Fibroblast of skin of left biceps (primary cell): ENCODE measurements at places on chromosomes 16 and 17.

GRCh38 chr17:46976626-46977270 is 2.3 kb downstream of the RPRML start:
- DNase-seq, result no peak

DNA sequence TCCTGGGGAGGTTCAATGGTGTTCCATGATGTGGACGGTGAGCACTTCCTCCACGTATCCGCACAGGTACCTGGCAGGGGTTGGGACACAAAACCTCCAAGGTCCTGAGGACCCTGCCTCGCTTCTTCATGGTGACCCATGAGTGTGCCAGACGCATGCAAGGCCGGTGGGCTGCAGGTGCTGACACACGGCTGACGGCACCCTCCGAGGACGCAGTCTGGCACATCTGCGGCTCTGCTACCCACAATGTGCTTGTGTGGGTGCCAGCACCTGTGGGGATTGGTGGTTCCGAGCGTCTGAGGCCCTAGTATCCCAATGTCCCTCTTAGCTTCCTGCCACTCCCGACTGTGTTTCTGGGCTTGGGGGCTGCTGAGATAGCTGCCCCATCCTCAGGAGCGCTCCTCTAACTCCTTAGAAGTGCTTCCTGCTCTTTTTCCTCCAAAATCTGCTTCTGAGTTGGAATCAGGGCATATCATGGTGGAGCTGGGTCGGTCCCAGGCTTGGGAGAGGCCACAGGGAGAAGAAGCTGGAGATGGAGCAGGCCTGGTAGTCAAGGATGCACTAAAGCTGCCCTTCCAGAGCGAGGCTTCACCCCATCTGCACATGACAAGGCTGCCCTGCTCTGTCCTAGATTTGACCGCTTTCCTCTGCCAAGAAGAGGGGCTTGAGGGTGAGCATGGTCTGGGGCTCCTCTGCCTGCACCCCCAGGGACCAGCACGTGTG is 1.6 kb downstream of the CYGB start:
- DNase-seq, result no peak

DNA sequence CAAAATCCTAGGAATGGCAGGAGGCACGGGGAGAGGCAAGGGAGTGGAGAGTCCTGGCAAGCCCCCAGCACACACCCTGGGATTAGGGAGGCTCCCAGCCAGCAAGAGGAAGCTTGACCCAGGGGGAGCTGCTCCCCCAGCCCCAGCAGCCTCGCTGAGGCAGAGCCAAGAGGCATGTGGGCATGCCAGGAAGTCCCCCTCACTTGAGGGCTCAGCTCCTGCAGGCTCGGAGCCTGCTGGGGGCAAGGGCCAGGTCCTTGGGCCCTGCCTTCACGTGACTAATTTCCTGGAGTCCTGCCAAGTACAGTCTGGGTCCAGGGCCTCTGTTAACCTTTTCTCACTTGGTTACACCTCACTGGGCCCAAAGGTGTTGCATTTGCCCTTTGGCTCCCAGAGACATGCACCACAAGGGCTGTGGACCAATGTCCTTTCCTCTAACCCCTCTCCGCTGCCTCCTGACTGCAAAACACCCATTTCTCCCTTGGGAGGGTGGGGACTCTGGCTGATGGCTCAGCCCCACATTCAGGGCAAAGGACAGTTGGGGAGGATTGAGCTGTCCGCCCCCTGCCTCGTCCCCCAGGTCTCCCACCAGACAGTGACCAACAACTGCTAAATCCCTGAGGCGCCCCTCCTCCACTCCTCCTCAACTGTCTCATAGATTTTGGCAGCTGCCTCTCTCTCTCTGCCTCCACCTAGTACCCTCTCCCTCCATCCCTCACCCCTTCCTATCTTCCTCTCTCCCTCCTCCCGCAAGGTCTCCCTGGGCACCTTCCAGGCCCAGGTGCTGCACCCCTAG is 4.4 kb upstream of the SLC47A2 start:
- no peak for DNase-seq

DNA sequence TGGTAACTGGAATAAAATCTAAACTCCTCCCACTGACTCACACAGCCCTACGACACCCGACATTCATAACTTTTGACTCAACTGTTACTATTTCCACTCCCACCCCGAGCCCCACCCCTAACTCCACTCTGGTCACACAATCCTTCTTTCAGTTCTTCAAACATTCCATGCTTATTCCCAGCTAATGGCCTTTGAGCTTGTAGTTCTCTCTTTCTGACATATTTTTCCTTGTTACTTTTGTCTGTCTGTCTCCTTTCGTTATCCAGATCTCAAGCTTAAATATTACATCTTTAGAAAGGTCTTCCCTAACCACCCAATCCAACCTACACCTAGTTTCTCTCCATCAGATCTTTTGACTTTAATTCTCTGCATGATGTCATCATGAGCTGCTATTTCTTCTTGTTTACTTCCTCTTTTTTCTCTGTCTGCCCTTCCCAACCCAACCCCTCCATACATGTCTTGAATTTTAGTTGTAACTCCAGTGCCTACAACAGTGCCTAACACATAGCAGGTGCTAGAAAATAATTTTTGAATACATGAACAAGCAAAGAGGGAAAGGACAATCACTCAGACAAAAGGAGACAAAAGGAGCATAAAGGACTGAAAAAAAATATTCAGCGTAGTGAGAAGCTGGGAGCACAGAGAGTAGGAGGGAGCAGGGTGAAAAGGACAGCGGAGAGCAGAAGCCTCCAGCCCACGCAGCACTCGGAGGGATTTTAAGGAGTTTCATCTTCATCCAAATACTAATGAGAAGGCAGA is 65.2 kb upstream of the SMIM36 start:
- DNase-seq, result no peak

GRCh38 chr16:54932021-54932660 is 1.5 kb downstream of the IRX5 start:
- no peak for DNase-seq

- DNase-seq, result no peak
These were observed 10.2 kb upstream of the UBE2I start for GRCh38 chr16:1299012-1299867.

GRCh38 chr17:72512649-72513556 is 392.1 kb downstream of the SOX9 start:
- DNase-seq, result no peak

- no peak for DNase-seq
These were observed 16.0 kb downstream of the FBXO31 start for GRCh38 chr16:87367529-87367928.

- no peak for DNase-seq
These were observed 49.6 kb downstream of the PITPNM3 start for GRCh38 chr17:6506679-6507231.

DNA sequence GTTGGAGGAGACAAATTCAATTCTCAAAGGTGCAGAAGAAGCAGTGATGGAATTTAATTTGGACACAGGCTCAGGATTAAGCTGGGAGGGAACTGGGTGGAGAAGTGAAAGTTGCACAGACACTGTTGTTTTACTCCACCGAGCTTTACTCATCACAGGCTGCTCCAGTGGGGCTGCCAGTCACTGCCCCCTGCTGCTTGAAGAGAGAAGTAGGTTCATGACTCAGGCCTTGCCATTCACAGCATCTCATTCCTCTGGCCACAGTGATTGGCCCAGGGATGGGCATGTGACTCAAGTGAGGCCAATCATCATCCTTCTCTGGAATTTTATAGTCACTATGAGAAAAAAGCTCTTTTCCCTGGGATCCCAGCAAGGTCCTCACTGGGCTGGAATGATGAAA is 11.8 kb downstream of the GNAO1 start:
- no peak for DNase-seq
